ENCODE measurements at places on chromosomes 2 and 18. TPM values are rescaled to one million over a fixed set of nuclear protein-coding genes. Genes with fewer than 3 reads are reported as not detected.

GRCh38 chr2:162258169-162258568 is 14.9 kb upstream of the FAP start:
- DNase-seq = no peak
- no peaks in the 10 kb centered on the region for H3K27me3 ChIP-seq
- no peaks in the 10 kb centered on the region for H3K36me3 ChIP-seq
- H3K4me1 ChIP-seq = peaks cover 15% of the 10 kb centered on the region

DNA sequence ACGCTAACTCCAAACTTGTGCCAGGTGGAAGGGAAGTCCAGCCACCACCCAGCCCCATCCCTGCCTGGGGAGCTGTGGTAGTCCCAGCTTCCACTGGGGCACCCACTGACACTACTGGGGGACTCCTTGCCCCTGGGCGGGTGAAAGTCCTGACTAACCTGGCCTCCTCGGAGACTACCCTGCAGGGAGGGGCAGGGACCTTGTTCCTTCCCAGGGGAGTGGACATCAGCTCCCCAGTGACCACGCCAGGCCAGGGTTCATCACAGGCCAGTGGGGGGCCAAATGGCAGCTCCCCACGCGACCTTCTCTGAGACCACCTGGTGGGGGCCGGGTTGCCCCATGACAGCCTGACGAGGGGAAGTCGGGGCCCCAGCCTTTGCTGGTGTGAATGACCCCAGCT is 420.0 kb upstream of the SALL3 start:
- H3K4me3 ChIP-seq = no peak overlapping the region
- peaks cover 3% of the 10 kb centered on the region for H3K27me3 ChIP-seq
- DNase-seq = no peak
- no peak overlapping the region for H3K27ac ChIP-seq
- H3K4me1 ChIP-seq = no peaks in the 10 kb centered on the region
- H3K36me3 ChIP-seq = peaks cover 35% of the 10 kb centered on the region

DNA sequence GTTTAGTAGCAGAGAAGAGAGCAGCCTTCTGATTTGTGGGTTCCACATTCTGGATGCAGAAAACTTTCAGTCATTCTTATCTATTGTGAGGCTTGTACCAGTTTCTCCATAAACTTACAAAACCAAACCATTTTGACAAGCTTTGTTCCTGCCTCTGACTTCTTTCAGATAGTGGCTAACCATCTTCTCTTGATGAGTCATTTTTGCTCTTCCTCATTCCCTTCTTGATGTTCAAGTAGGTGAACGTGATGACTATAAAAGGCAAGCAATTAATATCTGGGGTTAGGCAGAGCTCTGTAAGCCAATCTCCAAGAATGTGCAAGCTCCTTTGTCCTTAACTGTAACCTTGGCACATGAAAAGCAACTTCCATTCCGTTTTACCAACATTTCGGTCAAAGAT is 2083.1 kb upstream of the PIK3C3 start:
- H3K4me1 ChIP-seq = no peaks in the 10 kb centered on the region
- DNase-seq = no peak
- H3K27me3 ChIP-seq = no peaks in the 10 kb centered on the region
- no peaks in the 10 kb centered on the region for H3K36me3 ChIP-seq
- H3K4me3 ChIP-seq = no peak overlapping the region

DNA sequence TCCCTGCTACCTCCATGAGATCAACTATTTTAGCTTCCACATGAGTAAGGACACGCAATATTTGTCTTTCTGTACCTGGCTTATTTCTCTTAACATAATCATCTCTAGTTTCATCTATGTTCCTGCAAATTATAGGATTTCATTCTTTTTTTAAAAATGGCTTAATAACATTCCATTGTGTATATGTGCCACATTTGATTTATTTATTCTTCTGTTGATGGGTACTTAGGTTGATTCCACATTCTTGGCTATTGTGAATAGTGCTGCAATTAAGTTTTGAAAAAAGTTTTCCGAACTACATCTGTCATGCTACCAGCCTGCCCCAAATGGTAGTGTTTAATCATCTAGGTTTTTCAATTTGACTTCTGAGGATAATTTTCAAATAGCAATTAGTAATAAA is 36.3 kb downstream of the SPAG16 start:
- H3K36me3 ChIP-seq = peaks cover 23% of the 10 kb centered on the region
- DNase-seq = no peak
- peaks cover 8% of the 10 kb centered on the region for H3K4me1 ChIP-seq
- H3K27ac ChIP-seq = no peak overlapping the region
- no peaks in the 10 kb centered on the region for H3K27me3 ChIP-seq

DNA sequence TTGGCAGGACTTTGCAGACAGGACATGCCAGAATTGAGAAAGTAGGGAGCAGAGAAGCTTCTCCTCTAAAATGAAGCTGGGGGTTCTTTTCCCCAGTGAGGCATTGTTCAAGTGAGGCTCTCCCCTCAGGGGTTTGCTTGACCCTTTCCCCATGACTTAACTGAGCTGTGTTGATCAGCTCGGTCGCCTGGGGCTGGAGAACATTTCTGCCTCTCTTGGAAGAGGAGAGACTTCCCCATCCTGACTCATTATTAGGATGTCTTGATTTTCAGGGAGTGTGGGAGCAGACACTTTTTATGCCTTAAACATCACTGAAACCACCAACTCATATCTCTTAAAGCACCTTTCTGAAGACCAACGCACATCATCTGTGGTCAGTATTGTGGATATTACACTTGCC is 27.9 kb upstream of the GLI2 start:
- no peaks in the 10 kb centered on the region for H3K36me3 ChIP-seq
- no peak for DNase-seq
- no peak overlapping the region for H3K27ac ChIP-seq
- peaks cover 88% of the 10 kb centered on the region for H3K4me1 ChIP-seq

CFAP53 gene
- total RNA-seq = 0.26 TPM

MC5R gene
- 0.27 TPM for total RNA-seq

SOCS6 gene
- total RNA-seq = 14.5 TPM

CXCR1 gene
- not detected for total RNA-seq

SERPINB12 gene
- not detected for total RNA-seq
